Heart right ventricle (tissue), 16 donors: ENCODE measurements at places on chromosomes 16 and 17. TPM values are rescaled to one million over a fixed set of nuclear protein-coding genes. Genes with fewer than 3 reads are reported as not detected.

DNA sequence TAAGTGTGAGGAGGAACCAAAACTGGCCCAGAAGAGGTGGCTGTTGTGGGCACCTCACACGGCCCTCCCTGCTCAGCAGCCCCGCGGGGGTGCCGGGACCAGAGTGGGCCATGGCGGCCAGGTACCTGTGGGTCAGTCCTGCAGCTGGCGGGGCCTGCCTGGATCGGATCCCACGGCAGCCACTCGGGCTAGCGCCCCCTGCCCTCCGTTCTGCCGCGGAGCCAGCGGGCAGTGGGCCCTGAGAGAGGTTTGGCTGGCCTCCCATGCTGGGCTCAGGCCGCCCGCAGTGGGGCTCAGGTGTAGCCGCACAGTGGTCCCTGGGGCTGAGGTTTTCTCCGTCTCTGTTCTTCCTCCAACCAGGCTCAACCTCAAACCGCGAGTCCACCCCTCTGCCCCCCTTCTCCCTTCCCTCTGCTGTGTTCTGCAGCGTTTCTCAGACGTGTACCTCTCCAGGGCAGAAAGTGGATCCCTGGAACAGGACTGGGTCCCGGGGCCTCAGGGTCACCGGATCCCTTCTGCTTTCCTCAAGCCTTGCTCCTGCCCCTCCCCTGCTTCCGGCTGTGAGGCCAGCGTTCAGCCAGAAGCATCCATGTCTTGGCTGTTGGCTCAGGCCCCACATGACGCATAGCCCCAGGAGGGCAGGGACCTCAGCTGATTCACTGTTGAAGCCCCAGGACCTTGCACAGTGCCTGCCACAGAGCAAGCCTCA, 28.6 kb upstream of the ITGA3 start:
- peaks cover 6% of the 10 kb centered on the region for H3K27me3 ChIP-seq
- no peak overlapping the region for H3K27ac ChIP-seq
- no peak overlapping the region for H3K4me3 ChIP-seq
- peak; percentile 65 for DNase-seq

Gene CDH11
- total RNA-seq: 6.4 TPM

GRCh38 chr17:72972263-72972951, 120.1 kb downstream of the SLC39A11 start:
- H3K27me3 ChIP-seq: no peaks in the 10 kb centered on the region
- DNase-seq: no peak
- no peak overlapping the region for H3K4me3 ChIP-seq
- H3K36me3 ChIP-seq: no peaks in the 10 kb centered on the region
- peaks cover 5% of the 10 kb centered on the region for H3K4me1 ChIP-seq

Gene SMIM36
- not detected for total RNA-seq

DNA sequence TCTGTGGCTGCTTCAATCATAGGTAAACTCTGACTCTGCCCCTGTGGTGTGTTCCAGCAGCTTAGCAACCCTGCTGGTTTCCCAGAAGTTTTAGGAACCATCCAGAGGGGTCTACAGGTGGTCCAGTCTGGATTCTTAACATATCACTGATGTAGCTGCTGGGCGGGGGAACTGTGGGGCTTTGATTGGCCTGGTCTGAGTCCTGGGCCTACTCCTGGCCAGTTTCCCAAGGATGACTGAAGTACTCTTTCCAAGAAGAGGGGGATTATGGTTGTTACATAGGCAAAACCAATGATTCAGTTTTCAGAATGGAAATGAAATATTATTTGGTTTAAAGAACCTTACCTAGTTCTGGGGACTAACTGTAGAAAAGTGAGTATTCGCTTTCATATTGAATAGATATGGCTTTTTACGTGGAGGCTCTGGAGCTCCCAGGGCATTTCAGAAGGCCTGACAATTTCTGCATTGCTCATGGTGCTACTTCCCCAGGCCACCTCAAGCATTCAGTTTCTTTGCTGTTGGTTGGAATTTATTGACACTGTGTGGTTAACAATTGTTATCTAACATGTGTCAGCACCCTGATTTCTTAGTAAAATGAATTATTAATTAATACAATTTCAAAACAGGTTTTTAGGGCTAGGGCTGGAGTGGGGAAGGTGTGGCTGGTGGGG, 38.4 kb downstream of the EPN2 start:
- no peak overlapping the region for H3K27ac ChIP-seq
- H3K36me3 ChIP-seq: peaks cover 19% of the 10 kb centered on the region
- peaks cover 9% of the 10 kb centered on the region for H3K4me1 ChIP-seq
- no peak overlapping the region for H3K4me3 ChIP-seq

GRCh38 chr16:56689171-56689570, 6.9 kb downstream of the MT1X start:
- no peak for DNase-seq
- no peak overlapping the region for H3K4me3 ChIP-seq
- peaks cover 9% of the 10 kb centered on the region for H3K4me1 ChIP-seq
- no peak overlapping the region for H3K27ac ChIP-seq

DNA sequence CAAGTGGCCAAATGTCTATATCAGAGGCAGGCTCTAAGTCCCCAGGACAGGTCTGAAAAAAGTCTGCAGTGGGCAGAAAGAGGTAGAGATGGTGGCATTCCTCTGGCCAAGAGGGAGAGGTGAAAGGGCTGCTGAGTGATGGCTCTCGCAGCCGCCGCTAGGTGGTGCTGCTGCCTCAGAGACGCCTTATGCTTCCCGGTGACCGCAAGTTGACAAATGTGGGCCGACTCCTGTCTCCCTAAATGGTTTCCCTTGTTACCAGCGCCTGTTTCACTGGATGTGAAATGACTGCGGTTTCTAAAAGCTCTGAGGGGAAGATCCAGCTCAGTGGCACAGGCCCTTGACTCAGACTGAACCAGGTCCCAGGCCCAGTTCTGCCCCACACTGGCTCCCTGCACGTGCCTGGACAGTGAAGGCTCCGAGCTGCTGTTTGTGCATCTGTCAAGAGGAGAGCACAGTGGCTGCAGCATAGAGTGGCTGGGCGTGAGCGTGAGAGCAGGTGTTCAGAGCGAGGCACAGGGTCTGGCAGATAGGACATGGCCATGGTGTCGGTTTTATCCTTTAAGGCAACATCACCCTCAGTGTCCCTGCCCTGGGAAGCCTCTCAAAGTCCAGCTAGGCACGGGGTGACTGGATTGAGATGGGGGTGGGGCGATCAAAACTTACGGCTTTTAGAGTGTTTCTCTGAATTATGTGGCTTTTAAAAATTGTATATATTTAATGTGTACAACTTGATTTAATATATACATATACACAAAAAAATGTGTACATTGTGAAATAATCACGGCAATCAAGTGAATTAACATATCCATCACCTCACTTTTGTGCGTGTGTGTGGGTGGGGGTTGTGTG, 19.9 kb downstream of the CLEC16A start:
- DNase-seq: peak; percentile 83
- no peaks in the 10 kb centered on the region for H3K36me3 ChIP-seq
- H3K4me3 ChIP-seq: no peak overlapping the region
- H3K27ac ChIP-seq: no peak overlapping the region

Gene C16orf89
- total RNA-seq: 15.7 TPM

DNA sequence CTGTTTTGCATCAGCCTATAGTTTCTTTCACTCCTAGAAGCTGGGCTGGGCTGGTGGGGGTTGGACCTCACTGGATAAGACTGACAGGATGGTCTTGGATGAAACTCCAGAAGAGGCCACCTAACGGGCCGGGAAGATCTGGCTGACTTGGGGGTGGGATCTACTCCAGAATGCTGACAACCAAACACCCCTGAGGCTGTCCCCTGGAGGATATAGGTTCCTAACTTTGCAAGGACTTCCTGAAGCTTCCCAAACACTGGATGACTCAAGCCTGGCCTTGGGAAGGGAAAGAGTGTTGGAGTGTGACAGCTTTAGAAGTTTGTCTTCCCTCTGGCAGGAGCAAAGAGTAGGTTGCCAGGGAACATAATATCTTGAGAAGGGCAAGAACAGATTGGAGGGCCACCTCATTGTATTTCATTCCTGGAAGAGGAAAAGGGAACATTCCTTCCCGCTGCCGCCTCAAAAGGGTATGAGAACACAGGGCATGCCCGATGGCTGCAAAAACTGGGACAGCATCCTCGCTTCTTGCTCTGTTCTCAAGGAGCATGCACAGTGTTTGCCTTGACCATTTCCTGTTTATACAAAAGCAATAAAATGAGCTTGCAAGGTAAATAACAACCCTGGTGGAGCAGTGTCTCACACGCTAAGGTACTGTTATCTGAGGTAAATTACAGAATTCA, 6.8 kb upstream of the CYB5B start:
- H3K36me3 ChIP-seq: no peaks in the 10 kb centered on the region
- peaks cover 4% of the 10 kb centered on the region for H3K4me1 ChIP-seq
- H3K27ac ChIP-seq: no peak overlapping the region
- no peak for DNase-seq
- H3K27me3 ChIP-seq: no peaks in the 10 kb centered on the region

DNA sequence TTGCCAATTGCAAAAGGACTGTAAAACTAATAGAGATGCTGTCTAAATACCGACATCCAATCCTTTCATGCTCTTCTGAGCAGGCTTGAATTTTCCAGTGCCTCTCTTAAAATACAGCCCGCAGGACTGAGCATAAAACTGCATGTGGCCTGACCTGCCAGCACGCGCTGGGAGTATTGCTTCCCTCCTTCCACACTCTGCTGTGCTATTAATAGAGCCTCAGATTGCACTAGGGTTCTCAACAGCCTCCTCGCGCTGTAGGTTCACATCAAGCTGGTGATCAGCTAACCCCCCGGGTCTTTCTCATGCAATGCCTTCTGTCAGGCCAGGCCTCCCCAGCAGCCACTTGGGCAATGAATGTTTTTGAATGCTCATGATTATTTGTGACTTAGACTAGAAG, 14.2 kb upstream of the MSI2 start:
- DNase-seq: peak; percentile 39
- peaks cover 15% of the 10 kb centered on the region for H3K4me1 ChIP-seq
- no peaks in the 10 kb centered on the region for H3K27me3 ChIP-seq
- no peaks in the 10 kb centered on the region for H3K36me3 ChIP-seq

Gene SCIMP
- 1.6 TPM for total RNA-seq

DNA sequence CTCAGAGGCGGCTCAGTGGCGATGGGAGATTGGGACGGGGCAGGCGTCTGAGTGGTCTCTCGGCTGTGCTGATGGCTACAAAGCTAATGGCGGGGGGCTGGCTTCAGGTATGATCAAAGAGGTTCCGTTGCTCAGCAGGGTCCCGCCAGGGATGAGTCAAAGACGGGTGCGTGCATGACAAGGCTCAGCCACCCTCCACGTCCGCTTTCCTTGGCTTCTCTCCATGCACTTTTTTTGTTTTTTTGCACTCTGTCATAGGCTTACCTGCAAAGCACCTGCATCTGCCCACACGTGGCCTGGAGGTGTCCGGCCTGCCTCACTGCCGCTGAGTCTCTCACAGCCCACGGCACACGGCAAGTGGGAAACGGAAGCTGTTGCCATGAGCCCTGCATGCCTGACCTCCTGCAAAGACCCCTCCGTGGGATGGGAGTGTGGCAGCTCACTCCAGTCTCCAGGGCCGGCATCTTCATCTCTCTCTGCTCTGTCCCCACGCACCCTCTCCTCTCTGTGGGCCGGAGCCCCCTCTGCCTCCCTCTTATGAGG, 85.5 kb upstream of the ZNF469 start:
- DNase-seq: no peak
- no peak overlapping the region for H3K27ac ChIP-seq
- H3K27me3 ChIP-seq: peaks cover 28% of the 10 kb centered on the region
- H3K4me3 ChIP-seq: no peak overlapping the region

Gene DNAI2
- total RNA-seq: not detected

GRCh38 chr16:22240023-22240710, 34.1 kb downstream of the EEF2K start:
- no peaks in the 10 kb centered on the region for H3K27me3 ChIP-seq
- peaks cover 14% of the 10 kb centered on the region for H3K4me1 ChIP-seq
- peaks cover 28% of the 10 kb centered on the region for H3K36me3 ChIP-seq
- DNase-seq: no peak

DNA sequence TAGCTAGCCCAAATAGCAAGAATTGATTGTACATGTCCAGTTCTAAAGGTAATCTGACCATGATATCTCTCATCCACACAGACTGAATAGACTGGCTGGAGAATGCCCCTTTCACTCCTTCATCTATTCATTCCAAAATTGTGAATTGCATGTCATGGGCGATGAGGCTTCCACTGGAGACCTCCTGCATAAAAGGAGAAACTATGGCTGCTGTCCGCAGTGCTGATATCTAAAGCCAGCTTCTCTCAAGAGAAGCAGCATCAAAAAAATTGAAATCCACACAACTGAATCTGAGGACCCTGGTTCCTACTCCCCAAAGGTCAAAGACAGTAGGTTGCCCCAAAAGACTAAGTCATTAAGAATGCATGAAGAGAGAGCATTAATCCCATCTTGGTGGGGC, 7.9 kb upstream of the SCNN1G start:
- no peak overlapping the region for H3K27ac ChIP-seq
- H3K4me1 ChIP-seq: no peaks in the 10 kb centered on the region
- no peak overlapping the region for H3K4me3 ChIP-seq
- peaks cover 9% of the 10 kb centered on the region for H3K27me3 ChIP-seq

- no peak overlapping the region for H3K4me3 ChIP-seq
- no peak for DNase-seq
- peaks cover 4% of the 10 kb centered on the region for H3K27me3 ChIP-seq
- no peaks in the 10 kb centered on the region for H3K36me3 ChIP-seq
- H3K4me1 ChIP-seq: no peaks in the 10 kb centered on the region
Observed at GRCh38 chr17:39823407-39824054, 40.6 kb downstream of the IKZF3 start.

GRCh38 chr17:74822335-74822938, 37.2 kb downstream of the GRIN2C start:
- DNase-seq: no peak
- H3K36me3 ChIP-seq: peaks cover 9% of the 10 kb centered on the region
- H3K4me3 ChIP-seq: no peak overlapping the region
- H3K27ac ChIP-seq: no peak overlapping the region

Gene CA4
- 9.2 TPM for total RNA-seq

DNA sequence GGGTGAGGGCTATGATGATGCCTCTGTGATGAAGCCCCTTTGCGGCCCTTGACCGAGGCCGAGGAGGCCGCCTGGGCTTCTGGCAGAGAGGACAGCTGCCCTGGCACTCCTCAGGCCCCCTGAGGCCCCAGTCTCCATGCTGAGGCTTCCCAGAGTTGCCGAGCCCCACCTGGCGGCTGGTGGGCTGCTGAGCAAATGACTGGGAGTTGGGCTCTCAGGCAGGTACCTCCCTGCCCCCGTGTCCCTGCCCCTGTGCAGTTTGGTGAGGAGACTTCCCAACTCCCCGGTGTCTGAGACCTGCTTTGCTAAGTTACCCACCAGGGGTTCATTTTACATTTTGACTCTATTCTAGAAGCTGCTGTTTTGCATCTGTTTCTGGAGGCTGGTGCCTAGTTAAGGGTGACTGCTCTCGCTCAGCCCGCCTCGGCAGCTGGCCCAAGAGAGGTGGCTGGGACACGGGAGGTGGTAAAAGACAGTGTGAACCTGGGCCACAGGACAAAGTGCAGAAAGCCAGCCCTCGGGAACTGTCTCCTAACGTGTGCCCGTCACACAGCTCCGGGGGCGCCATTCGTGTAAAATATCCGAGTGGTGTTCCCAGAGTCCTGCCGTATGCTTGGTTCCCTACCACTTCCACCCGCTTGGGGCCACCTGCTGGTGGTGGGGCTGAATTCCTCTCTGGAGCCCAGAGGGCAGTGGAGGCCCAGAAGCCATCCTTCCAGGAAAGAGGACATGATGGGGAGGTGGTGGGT, 134.5 kb downstream of the RAB11FIP4 start:
- H3K27ac ChIP-seq: no peak overlapping the region
- no peak for DNase-seq
- H3K4me3 ChIP-seq: no peak overlapping the region
- H3K27me3 ChIP-seq: no peaks in the 10 kb centered on the region

- DNase-seq: no peak
- H3K36me3 ChIP-seq: peaks cover 33% of the 10 kb centered on the region
- H3K4me3 ChIP-seq: no peak overlapping the region
- no peaks in the 10 kb centered on the region for H3K4me1 ChIP-seq
- no peaks in the 10 kb centered on the region for H3K27me3 ChIP-seq
- H3K27ac ChIP-seq: no peak overlapping the region
Observed at GRCh38 chr16:29107299-29107698, 122.4 kb downstream of the LAT start.
